ENCODE measurements at places on chromosomes 7 and 10.

GRCh38 chr10:91820144-91820543 is 21.9 kb downstream of the TNKS2 start:
- DNase-seq = no peak

GRCh38 chr7:47211519-47211973 is 370.4 kb downstream of the TNS3 start:
- no peak for DNase-seq

DNA sequence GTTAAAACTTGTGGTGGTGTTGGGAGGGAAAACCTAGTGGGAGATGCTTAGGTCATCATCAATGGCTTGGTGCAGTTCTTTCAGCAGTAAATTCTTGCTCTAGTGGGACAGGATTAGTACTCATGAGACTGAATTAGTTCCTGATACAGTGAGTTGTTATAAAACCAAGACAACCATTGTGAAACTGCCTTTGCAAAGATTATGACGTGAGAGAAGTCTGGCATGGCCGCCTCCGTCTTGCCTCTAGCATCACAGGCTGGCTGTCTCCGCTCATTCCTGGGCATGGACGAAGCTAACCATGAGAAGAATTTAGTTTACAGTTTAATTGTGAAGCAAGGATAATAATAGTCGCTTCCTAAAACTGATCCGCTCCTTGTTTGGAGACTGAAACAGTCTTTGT is 186.4 kb downstream of the KIF20B start:
- DNase-seq = peak; percentile 14

DNA sequence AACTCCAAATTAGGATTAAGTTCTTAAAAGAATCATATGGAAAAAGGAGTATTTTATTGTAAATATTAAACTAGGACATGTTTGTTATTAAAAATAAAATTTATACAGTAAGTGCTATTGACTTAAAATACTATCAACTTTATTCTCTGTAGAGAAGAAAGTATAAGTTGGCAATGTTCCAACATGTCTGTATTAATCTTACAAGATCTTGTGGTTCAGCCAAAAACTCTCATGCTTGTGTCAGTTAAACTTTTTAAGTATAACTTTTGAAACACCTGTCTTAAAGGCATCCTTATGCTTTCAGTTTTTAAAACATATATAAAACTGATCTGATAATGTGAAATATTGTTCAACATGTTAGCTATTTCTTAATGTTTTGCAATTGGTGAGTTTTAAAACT is 160.7 kb downstream of the ZEB1 start:
- DNase-seq = no peak

DNA sequence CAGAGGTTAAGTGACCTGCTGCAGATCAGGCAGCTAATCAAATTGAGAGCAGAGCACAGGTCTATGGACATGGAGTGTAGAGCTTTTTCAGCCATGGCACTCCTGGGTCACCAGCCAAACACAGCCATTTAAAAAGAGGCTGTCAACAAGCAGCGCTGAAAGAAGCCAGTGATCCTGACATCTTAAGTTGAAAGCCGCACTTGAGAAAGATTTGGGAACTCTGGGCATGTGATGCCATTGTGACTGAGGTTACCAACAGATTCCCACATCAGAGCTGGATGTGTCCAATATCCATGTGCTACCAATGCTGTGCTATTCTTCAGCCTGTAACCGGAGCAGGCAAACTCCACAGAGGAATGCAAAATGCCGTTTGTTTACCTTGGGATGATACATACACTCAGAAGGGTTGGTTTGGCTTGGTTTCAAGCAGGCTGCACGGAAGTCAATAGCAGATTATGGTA is 56.2 kb upstream of the ABLIM1 start:
- peak; percentile 89 for DNase-seq

DNA sequence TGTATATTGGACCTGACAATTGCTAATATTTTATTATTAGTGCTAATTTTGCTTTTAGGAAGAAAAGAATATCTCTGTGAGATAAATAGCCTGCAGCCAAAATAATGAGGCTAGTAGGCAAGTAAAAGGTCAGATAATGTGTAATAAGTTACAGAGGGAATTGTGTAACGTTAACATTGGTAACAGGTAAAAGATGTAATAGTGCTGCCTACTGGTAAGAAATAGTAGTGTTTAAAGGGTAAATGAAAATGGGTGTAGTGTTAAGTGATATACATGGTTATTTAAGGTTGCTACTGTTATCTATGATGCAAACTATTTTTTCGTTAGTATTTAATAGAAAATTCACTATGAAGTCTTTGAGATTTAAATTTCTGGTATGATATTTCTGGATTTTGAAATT is 9.2 kb upstream of the FOXP2 start:
- no peak for DNase-seq

GRCh38 chr10:19750972-19751371 is 65.3 kb upstream of the PLXDC2 start:
- DNase-seq = no peak

GRCh38 chr10:122051609-122052385 is 62.8 kb downstream of the TACC2 start:
- DNase-seq = peak; percentile 70

DNA sequence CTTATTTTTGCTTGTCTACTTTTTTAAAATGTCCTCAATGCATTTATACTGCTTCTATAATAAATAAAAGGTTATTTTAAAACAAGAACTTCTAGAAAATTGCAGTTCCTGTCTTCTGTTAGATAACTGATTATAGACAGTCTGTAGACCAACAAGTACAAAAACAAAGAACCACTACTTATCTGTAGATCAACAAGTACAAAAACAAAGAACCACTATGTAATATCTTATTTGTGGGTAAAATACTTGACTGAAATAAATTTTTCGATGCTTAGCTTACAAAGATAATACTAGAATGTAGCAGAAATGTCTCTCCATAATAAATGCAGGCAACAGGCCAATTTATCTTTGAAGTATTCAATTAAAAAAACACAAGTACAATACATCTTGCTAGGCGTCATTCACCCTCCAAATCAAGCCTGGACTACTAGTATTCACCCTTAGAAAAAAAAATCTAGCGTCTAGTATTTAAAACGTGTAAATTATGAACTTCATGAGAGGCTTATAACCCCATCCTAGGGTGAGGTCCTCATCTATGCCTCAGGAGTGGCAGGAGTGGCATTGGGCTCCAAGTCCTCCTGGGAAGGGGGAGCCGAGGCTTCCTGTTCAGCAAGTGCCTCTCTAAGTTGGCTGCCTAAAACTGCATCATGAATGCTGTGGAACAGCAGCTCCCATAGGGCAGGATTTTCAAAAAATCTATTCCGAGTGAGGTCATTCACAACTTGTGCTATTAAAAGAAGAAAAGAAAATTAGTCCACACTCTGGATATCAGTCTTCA is 26.6 kb downstream of the PSMC2 start:
- no peak for DNase-seq

GRCh38 chr10:118868589-118868988 is 113.8 kb upstream of the CACUL1 start:
- DNase-seq = no peak
